ENCODE measurements at places on chromosomes 11 and 22.

DNA sequence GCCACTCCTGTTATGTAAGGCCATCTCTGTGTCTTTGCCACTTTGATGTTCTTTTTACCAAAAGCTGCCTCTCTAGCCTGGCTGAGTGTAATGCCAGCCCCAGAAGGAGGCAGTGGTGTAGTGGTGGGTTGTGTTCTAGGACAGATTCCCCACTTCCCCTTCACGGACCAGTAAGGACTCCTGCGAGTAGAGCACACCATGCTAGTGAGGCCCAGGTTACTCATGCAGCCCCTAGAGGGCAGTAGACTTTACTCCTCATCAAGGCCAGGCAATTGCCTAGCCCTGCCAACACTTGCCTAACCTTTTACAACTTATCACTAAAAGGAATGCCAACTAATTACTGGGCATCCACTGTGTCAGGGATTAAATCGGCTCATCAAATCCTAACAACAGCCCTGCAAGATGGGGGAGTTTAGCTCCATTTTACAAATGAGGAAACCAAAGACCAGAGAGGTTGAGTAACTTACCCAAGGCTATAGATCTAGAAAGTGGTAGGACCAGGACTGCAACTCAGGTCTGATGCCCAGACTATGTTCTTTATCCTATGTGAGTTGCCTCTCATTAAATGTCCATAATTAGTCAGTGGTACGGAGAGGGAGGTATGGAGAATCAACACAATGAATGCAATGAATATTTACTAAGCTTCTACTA lies 75.3 kb downstream of the APIP start:
- DNase-seq: peak; percentile 93

GRCh38 chr11:28836285-28837081 lies 728.3 kb downstream of the METTL15 start:
- DNase-seq: no peak

- no peak for DNase-seq
Observed at GRCh38 chr11:57073128-57073527, 84.4 kb downstream of the OR5AK2 start.

DNA sequence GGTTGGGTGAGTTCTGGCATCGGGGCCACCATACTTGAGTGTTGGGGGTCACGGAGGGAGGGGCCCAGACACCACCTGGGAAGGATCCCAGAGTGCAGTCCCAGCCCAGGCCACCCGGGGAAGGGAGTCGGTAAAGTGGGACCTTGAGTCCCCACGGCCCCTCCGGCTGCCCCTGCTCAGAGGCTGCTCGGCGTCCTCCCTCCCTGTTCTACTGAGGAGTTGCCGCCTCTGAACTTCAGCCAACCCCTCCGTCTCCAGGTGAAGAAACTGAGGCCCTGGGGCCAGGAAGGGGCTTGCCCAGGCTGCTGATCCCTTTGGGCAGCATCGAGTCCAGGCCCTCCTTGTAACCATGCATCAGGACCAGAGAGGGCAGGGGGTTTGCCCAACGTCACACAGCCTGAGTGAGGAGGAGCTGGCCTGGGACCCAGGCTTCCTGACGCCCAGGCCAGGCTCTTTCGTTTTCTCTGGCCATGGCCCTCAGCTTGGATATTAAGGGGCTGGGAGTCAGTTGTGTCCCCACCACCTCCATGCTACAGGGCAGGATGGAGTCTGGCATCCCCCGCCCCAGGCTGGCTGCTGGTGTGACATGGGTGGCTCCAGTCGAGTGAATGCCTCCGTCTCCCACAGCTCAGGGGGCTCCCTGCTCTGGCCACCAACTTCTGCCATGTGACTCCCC lies 1.3 kb downstream of the PARVG start:
- DNase-seq: no peak

- no peak for DNase-seq
Observed at GRCh38 chr22:43066844-43067385, 22.3 kb downstream of the TTLL1 start.
